ENCODE measurements at places on chromosomes 1 and 21.
A peak's percentile ranks its signal among the peaks of the same experiment; 100 is the strongest.

DNA sequence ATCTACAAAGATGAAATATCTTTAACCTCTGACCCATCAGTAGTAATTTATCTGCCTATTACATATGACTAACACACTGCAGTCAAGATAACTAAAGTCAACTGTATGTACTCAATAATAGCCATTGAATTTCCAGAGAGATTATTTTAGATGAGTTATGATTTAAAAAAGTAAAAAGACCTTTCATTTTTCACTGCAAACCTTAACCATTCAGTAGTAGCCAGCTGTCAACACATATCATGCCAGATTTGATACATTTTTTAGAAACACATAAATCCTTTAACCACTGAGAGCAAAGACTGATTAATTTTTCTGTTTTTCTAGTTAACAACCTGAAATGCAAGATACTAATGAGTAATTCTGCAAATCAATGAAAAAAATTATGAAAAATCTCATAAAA is 31.0 kb downstream of the PALMD start:
- no peaks in the 10 kb centered on the region for H3K27me3 ChIP-seq
- no peak overlapping the region for H3K27ac ChIP-seq
- H3K4me3 ChIP-seq = no peak overlapping the region
- H3K4me1 ChIP-seq = no peaks in the 10 kb centered on the region

- H3K36me3 ChIP-seq = no peaks in the 10 kb centered on the region
- H3K4me3 ChIP-seq = peak overlapping the region; percentile 81
- H3K4me1 ChIP-seq = peaks cover 13% of the 10 kb centered on the region
- DNase-seq = no peak
- no peak overlapping the region for H3K27ac ChIP-seq
Observed at GRCh38 chr1:145960468-145961108, 2.8 kb upstream of the LIX1L start.

DNA sequence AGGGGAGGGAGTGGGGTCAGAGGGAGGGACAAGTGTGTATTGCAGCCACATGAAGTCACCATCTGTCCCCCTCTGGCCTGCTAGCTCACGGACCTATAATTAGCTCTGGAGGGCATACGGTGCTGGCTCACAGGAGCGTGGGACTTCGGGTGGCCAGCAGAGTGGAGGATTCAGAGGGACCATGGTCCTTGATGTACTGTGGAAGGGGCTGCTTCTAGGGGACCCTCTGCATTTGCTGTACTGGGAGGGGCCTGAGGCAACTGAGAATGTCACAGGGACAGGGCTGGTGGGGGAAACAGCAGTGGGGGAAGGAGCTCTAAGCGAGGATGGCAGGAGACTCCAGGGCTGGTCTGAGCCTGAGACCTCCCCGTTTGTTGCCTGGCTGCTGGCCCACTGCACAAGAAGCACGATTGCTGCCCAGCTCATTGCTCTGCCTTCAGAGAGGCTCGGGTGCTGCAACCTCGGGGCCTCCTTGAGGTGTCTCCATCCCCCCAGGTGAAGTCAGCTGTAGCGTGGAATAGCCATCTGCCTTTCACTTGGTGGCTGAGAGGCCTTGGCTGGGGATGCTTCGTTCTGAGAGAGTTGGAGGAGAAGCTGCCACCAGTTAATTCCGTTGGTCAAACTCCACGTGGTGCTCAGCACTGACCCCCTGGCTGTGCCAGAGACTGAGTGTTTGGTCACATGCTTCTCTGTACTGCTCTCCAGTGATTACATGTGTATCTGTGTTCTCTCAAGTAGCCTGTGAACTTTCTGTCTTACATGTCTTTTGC is 2.7 kb downstream of the PPFIA4 start:
- peaks cover 4% of the 10 kb centered on the region for H3K36me3 ChIP-seq
- H3K4me3 ChIP-seq = no peak overlapping the region
- no peak overlapping the region for H3K27ac ChIP-seq
- peaks cover 4% of the 10 kb centered on the region for H3K4me1 ChIP-seq
- H3K27me3 ChIP-seq = peaks cover 7% of the 10 kb centered on the region

DNA sequence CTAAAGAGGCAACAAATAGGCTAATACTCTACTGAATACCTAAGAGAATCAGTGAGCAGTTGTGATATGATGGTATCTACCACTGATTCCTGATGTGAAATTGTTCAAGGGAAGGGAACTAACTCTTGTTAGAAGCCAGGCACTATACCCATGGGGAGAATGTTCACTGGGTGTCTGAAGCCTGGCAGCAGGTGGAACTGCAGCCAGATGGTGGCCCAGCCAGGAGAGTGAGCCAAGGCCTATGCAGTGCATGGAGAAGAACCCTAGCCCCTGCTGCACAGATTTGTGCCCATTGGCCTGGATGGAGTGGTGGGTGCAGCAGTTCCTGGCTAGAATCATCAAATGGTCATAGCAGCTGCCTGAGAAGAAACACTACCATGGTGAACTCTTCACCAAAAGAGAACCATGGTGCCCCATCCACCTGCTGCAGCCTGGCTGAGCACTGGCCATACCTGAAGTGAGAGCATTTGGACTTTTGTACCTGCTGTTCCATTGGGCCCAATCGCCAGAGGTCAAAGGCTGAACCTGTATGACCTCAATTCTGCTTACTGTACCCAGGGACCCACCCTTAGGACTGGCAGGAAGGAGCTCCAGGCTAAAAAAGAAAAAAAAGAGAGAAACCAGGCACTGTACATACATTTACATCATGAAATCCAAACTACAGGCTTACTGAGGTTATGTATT is 118.8 kb upstream of the IVNS1ABP start:
- H3K4me1 ChIP-seq = no peaks in the 10 kb centered on the region
- no peak overlapping the region for H3K4me3 ChIP-seq
- no peak overlapping the region for H3K27ac ChIP-seq
- no peaks in the 10 kb centered on the region for H3K27me3 ChIP-seq
- no peak for DNase-seq

GRCh38 chr1:78892260-78892840 is 114.2 kb downstream of the ADGRL4 start:
- H3K36me3 ChIP-seq = no peaks in the 10 kb centered on the region
- H3K27ac ChIP-seq = no peak overlapping the region
- no peaks in the 10 kb centered on the region for H3K4me1 ChIP-seq

DNA sequence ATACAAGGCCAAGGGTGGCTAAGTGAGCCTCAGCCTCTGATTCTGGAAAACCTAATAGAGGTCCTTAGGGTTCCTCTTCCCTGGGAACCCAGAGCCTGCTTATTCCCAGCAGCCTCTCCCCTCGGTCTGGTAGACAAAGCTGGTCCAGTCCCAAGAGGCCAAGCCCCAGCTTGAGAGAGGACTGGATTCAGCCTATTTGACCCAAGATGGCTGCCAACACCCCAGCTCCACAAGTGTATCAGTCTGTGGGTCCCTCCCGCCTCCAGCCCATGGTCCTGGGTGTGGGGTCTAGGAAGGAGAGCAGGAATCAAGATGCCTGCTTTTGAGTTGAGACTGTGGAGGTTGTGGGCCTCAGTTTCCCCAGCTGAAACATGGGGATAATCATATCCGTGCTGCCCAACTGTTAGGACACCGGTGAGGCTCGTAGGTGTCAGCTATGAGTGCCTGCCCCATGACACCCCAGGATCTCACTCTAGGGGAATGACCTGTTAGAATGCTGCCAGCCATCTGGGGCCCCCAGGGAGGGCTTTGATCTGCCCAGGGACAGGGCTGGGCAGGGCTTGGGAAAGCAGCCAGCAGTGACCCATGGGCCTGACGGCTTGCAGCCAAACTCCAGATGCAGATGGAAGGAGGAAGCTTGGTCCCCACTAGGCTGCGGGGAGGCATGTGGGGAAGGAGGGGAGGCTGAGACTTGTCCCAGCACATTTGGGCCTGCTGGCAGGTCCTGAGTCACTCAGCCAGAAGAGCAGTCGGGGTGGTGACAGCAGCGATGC is 45.4 kb downstream of the NUAK2 start:
- H3K27me3 ChIP-seq = no peaks in the 10 kb centered on the region
- H3K4me3 ChIP-seq = no peak overlapping the region
- no peak for DNase-seq
- H3K27ac ChIP-seq = no peak overlapping the region
- no peaks in the 10 kb centered on the region for H3K36me3 ChIP-seq

DNA sequence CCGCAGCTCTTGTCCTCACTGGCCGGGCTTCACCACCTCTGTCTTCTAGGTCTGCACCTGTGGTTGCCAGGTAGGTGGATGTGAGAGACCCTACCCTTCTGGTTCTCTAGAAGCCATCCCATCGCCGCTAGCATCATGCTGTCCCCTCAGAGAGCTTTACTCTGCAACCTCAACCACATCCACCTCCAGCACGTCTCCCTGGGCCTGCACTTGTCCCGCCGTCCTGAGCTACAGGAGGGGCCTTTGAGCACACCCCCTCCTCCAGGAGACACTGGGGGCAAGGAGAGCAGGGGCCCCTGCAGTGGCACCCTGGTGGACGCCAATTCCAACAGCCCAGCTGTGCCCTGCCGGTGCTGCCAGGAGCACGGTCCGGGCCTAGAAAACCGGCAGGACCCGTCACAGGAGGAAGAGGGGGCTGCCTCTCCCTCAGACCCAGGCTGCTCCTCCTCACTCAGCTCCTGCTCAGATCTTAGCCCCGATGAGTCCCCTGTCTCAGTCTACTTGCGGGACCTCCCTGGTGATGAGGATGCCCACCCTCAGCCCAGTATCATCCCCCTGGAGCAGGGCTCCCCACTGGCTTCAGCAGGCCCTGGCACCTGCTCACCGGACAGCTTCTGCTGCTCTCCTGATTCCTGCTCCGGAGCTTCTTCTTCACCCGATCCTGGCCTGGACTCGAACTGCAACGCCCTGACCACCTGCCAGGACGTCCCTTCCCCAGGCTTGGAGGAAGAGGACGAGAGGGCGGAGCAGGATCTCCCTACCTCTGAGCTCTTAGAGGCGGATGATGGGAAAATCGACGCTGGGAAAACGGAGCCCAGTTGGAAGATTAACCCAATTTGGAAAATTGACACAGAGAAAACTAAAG is 1.2 kb downstream of the RUSC1 start:
- peak; percentile 55 for DNase-seq
- H3K36me3 ChIP-seq = peaks cover 19% of the 10 kb centered on the region
- H3K4me3 ChIP-seq = peak overlapping the region; percentile 87
- H3K27ac ChIP-seq = no peak overlapping the region
- peaks cover 26% of the 10 kb centered on the region for H3K4me1 ChIP-seq

- H3K27ac ChIP-seq = no peak overlapping the region
- no peak overlapping the region for H3K4me3 ChIP-seq
- no peak for DNase-seq
- H3K36me3 ChIP-seq = no peaks in the 10 kb centered on the region
- no peaks in the 10 kb centered on the region for H3K27me3 ChIP-seq
- no peaks in the 10 kb centered on the region for H3K4me1 ChIP-seq
Observed at GRCh38 chr1:72650843-72651435, 368.6 kb upstream of the NEGR1 start.

GRCh38 chr1:152148981-152149380 is 10.0 kb downstream of the RPTN start:
- H3K36me3 ChIP-seq = no peaks in the 10 kb centered on the region
- DNase-seq = no peak
- no peaks in the 10 kb centered on the region for H3K4me1 ChIP-seq
- no peak overlapping the region for H3K4me3 ChIP-seq

GRCh38 chr1:229432905-229433304 is 989 bp downstream of the ACTA1 start:
- no peak overlapping the region for H3K27ac ChIP-seq
- H3K4me3 ChIP-seq = no peak overlapping the region
- H3K4me1 ChIP-seq = peaks cover 11% of the 10 kb centered on the region
- no peak for DNase-seq
